Activated CD4-positive, alpha-beta T cell treated with anti-CD3 and anti-CD28 coated beads, Interleukin-10, Interleukin-2, amounts not matched to agents 100 ng/mL and 50 ng/mL, durations not matched to agents 16 hours and 8 hours (primary cell): ENCODE measurements at places on chromosomes 13 and 19.

DNA sequence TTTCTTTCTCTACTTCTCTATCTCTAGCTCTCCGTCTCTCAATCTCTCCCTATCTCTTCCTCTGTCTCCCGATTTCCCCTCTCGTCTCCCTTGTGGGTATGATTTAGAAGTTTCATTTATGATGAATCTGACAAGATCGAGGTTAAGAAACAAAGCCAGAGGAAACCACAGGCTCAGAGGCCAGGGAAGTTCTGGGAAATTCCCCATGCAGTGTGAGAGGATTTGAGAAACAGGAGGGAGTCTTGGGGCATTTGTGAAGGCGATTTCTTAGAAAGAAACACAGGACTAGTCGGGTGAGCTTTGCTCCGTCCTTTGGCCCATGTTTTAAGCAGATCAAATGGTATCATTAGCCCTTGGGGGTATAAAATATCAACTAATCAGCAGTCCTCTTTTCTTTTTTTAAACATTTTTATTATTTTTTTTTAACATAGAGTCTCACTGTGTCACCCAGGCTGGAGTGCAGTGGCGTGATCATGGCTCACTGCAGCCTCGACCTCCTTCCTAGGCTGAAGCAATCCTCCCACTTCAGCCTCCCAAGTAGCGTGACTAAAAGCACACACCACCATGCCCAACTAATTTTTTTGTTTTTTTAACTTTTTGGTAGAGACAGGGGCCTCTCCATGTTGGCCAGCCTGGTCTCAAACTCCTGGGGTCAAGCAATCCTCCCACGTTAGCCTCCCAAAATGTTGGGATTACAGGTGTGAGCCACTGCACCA is 25.8 kb downstream of the TNFSF9 start:
- DNase-seq, result peak; percentile 48

- no peak for DNase-seq
These were observed 292.4 kb downstream of the TEX29 start for GRCh38 chr13:111612886-111613285.

- peak; percentile 41 for DNase-seq
These were observed 4.4 kb upstream of the TMEM272 start for GRCh38 chr13:51849145-51850101.

DNA sequence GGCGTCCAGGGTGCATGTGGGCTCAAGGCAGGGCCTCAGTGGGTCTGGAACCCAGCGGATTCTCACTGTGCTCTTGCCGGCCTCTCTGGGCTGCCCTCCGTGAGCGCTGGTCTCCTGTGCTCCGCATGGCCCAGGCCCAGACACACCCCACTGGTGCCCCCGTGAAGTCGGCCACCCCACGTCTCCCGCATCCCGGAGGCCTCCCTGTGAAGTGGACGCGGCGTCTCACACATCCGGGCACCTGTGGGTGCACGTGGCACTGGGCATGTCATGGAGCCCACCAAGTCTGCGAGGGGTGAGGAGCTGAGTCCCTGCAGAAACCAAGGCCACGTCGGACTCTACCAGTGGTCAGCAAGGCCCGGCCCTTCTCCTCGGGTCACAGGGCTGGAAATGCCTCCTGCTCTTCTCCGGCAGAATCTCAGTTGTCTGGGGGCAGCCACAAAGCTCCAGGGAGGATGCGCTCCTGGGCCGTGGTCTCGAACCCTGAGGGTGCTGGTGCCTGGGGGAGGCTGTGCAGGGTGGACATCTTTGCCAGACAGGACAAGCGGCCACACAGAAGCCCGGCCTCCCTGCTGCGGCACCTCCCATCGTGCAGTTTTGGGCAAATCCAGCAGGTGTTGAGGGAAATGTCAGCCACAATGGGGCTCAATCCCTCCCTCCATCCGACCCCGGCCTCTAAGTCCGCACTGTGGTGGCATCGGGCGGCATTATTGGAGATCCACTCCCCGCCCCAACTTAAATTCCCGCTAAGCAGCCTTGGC is 2.2 kb downstream of the C13orf46 start:
- no peak for DNase-seq

GRCh38 chr13:39499604-39500003 is 103.4 kb downstream of the LHFPL6 start:
- DNase-seq, result no peak

- no peak for DNase-seq
These were observed 421 bp downstream of the TNPO2 start for GRCh38 chr19:12723381-12723640.

DNA sequence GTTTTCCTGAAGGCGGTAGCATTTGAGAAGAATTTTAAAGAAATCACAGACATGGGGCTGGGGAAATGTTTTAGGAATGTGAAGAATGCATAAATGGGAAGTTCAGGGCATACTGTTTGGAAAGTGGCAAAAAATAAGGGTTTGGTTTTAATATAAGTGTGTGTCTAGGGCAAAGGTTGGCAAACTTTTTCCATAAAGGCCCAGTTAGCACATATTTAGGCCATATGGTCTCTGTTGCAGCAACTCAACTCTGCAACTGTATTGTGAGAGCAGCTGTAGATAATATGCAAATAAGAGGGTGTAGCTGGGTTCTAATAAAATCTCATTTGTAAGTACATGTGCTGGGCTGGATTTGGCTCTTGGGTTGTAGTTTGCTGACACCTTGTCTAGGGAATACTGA is 521.9 kb downstream of the DIAPH3 start:
- no peak for DNase-seq

- DNase-seq, result no peak
These were observed 8.5 kb upstream of the STK24 start for GRCh38 chr13:98585398-98585754.

DNA sequence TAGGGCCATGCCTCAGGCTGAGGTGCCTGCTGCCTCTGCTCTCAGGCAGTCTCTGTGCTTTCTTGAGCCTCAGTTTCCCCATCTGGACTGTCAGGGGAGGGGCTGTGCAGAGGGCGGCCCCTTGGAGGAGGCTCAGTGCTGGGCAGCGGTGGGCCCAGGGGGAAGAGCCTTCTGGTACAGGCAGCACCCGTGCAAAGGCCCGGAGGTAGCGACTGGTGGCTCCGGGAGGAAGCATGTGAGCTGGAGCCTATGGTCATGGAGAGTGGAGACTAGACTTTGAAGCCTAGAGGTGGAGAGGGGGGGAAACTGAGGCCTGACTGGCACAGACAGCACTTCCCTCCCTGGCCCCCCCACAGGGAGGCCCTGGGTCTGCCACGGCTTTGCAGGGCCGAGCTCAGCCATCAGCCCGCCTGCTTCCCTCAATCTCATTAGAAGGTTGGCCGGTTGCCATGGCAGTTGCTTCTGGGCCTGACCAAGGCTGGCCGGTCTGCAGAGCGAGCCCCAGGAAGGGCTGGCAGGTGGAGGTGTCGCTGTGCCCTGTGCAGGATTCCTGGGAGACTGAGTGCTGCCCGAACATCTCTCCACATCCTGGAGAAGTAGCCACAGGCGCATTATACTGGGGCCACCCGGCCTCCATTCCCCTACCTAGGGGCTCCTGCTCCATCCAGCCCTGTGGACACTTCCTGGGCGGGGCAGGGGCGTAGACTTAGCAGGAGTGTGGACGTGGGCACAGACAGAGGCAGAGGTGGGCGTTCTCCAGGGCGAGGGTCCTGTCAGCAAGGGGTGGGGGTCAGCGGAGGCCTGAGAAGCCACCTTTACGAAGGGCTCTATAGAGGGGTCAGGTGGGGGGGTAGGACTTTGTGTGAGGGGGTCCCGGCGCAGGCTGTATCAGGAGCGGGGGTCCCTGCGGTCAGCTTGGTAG is 53.2 kb downstream of the CRTC1 start:
- no peak for DNase-seq

DNA sequence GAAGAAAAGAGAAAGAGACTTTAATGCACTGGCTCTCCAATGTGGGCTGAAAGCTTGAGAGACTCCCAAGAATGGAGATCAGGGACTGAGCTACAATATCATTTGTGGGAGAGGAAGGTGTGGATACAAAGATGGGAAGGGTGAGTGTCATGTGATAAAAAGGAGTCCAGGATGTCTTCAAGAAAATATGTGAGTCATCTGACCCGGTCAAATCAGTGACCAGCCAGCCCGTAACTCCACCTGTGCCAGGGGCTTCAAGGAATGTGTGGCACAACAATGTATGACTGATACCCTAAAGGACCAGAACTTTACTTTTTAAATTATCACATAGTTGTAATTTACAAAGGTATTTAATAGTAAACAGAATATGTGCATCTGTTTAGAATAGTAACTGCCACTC is 97.2 kb downstream of the DOCK9 start:
- DNase-seq, result no peak

DNA sequence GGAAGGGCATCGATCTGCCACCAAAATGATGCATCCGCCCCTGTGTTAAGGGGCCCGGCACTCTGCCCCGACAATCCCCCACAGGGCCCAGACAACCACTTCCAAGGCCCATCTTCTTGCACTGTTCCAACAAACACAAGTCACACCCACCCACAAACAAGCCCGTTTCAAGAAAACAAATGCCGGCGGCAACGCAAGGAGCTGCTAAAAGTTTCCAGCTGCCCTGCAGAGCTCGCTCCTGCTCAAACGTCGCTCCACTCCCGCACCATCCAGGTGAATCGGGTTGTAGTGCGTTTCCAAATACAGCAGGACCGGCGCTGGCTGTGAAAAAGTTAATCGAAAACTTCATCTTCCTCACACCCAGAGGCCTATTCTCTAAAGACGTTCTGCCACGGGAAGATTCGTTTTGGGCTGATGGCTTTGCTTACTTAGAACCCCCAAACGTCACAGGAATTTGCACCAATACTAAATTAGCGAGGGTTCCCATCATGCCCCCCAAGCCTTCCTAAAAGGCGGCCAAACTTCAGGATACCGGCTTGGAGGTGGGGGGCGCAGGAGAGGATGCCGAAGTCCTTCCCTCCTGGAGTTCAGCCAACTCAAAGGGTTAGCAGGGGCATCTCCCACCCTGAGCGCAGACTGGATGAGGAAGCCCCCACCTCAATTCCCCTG is 107.4 kb upstream of the DOCK9 start:
- no peak for DNase-seq

- peak; percentile 31 for DNase-seq
These were observed 88.3 kb downstream of the DOCK9 start for GRCh38 chr13:98889419-98890085.

- DNase-seq, result peak; percentile 2
These were observed 95.6 kb upstream of the RFC3 start for GRCh38 chr13:33722216-33722915.

- no peak for DNase-seq
These were observed 188.1 kb downstream of the RFC3 start for GRCh38 chr13:34006011-34006410.

- DNase-seq, result no peak
These were observed 56.9 kb upstream of the SLITRK5 start for GRCh38 chr13:87614276-87614675.

DNA sequence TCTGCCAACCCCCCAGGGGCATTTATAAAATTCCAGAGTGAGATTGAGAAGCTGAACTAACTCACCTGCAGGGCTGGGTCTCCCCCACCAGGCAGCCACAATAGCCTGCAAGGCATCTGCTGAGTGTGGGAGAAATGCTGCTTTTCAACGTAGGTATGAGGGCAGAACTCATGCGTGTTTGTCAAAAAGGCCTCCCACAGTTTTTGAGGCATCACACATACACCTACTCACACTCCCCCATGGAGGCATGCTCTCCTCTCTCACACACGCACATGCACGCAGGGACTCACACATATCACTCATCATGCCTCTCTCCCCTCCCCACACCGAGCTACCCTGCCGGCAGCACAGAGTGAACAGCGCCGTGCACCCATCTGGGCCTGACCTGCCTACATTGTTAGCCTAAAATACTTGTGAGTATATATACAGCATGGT is 390.5 kb downstream of the FGF9 start:
- DNase-seq, result peak; percentile 46

- DNase-seq, result no peak
These were observed 186.8 kb upstream of the SOX1 start for GRCh38 chr13:111880185-111880584.

- no peak for DNase-seq
These were observed 292.3 kb upstream of the SPRY2 start for GRCh38 chr13:80633251-80633650.

GRCh38 chr19:13906910-13907309 is 909 bp downstream of the CC2D1A start:
- no peak for DNase-seq

DNA sequence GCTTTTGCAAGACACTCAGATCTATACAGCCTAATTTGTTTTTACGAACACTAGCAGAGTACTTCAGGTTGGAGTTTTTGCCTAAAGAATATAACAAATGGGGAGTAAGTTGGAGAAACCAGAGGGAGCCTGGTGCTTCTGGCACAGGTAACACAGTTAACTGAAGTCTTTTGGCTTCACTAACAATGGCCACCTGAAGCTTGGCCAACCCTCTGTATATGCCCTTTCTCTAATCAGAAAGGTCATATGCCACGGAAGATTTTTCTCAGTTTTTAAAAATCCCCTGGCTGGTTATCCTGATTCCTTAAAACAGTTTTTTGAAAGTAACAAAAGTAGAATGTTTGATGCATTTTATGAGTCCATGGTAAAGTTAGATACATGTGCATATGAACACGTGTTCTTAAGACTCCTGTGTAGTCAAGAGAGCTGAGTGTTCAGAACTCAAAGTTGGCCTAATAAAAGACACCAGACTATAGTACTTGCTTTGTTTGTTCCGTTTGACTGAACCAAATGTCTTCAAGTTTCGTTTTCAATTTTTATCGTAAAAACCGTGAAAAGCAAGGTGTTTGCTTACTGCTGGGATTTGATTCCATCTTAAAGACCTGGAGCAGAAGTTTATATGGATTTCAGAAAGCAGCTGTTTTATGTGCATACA is 137.5 kb downstream of the KCNRG start:
- no peak for DNase-seq

- no peak for DNase-seq
These were observed 2.3 kb upstream of the HAS1 start for GRCh38 chr19:51726049-51726448.

DNA sequence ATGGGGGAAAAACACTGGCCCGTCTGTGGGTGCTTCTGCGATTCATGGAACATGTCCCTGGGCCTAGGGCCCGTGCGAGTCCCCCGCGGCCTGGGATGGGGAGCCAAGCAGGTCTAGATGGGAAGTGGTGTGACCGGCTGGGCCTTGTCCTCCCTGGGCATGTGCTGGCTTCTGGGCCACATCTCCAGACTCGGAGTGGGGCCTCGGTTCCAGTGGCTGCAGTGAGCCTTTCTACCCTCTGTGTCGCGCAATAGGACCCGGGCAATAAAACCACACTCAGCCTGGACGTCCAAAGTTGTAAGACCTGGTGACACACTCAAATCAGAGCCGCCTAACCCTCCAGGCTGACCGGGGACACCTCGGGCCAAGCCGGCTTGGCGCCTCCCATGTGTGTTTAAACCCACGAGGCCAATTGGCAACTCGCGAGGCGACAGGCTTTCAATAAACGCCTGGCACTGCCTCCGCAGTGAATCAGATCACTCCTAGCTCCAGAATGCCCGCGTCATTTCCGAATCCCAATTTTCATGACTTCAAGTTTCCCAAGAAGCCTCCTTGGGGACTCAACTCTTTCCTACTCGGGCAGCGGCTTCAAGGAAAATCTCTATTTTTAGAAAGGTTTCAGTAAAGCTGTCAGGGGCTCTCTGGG is 57.3 kb downstream of the KLF2 start:
- DNase-seq, result no peak

GRCh38 chr13:48125794-48126228 is 30.9 kb upstream of the MED4 start:
- DNase-seq, result no peak

GRCh38 chr19:35346193-35347052 is 1.3 kb upstream of the FFAR1 start:
- peak; percentile 68 for DNase-seq

GRCh38 chr13:66849706-66850105 is 380.4 kb downstream of the PCDH9 start:
- DNase-seq, result no peak
